ENCODE measurements at places on chromosomes 1 and 21.

GRCh38 chr1:162912061-162912667, 51.2 kb upstream of the CCDC190 start:
- DNase-seq, result no peak

GRCh38 chr1:245855846-245856730, 651.0 kb downstream of the SMYD3 start:
- no peak for DNase-seq

DNA sequence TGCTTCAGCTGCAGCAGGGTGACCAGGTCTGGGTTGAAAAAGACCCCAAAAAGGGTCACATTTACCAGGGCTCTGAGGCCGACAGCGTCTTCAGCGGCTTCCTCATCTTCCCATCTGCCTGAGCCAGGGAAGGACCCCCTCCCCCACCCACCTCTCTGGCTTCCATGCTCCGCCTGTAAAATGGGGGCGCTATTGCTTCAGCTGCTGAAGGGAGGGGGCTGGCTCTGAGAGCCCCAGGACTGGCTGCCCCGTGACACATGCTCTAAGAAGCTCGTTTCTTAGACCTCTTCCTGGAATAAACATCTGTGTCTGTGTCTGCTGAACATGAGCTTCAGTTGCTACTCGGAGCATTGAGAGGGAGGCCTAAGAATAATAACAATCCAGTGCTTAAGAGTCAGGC, 2.9 kb downstream of the C1QA start:
- DNase-seq, result no peak

- DNase-seq, result no peak
These were observed 10.3 kb upstream of the KCNE1 start for GRCh38 chr21:34522284-34522683.

DNA sequence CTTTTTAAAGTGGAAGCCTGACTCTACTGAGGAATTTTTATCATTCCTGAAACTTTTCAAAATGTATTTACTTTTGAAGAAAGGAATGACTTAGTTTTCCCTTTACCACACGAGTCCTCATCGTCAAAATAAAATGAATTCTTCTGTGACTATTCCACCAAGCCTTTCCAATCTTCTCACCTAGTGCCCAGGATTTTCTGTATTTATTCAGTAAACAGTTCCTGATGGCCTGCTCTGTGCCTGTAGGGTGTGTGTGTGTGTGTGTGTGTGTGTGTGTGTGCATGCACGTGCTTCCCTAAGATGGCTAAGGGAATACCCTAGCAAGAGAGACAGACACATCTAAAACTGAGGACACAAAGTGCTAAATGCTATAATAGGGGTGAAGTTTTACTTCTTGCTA, 395.0 kb upstream of the USP24 start:
- DNase-seq, result no peak

Measured in activated effector memory CD4-positive, alpha-beta T cell treated with Interleukin-2 at 50 U/mL for 16 hours (primary cell).